BJ (cell line): ENCODE measurements at places on chromosomes 2 and 18. TPM values are rescaled to one million over a fixed set of nuclear protein-coding genes. Genes with fewer than 3 reads are reported as not detected.
A peak's percentile ranks its signal among the peaks of the same experiment; 100 is the strongest.

DNA sequence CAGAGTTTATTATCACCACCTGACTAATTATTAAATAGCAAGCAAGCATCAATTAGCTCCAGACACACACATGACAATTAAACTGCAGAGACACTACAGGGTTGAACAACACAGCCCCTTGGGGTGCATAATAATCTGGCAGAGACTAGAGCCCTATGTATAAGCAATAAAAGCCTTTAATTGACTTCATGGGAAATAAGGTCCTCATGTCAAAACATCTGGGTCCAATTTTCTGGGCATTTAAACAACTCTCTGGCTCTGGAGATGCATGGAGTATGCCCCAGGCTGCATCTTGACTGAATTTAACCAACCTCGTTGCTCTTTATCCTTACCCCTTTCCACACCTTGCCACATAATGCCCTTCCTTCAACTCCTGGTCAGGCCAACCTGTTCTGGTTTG lies 270.7 kb upstream of the THUMPD2 start:
- no peak for DNase-seq

Gene TMEM178A
- polyA plus RNA-seq: 1.9 and 2.0 TPM in 2 replicates

DNA sequence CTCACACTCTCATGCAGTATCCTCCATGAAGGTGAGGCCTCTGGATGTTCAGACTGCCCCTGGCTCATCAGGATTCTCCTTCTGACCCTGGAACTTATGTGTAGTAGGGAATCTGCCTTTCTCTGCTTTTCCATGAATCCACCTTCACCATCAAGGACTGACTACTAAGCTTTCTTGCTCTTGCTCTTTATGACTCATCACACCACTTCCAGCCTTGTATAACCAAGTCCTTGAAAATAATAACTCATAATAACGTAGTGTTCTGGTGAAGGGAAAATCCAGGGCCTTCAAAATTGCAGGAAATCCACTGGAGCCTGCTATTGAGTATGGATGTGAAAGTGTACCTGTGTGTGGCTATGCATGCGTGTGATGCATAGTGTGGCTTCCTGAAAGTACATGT lies 11.3 kb upstream of the KCNS3 start:
- no peak for DNase-seq

Gene RESP18
- not detected in 2 replicates for polyA plus RNA-seq

GRCh38 chr2:202237787-202238233 lies 587 bp downstream of the SUMO1 start:
- no peak for DNase-seq

DNA sequence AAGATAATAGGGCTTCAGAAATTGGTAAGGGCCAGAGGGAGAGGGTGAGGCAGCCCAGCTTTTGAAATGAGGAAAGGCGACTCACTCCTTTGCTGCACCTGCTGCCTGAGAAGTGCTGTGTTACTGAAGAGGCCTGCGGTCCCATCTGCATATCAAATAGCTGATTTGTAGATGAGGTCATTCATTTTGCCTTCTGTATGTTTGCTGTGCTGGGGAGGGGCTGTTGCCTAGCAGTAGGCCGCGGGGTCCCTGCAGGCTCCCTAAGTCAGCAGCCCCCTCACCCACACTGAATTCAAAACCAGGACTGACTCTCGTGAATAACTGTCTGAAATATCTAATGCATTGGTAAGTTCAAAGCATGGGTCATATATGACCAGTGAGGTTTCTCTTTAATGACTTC lies 377.2 kb downstream of the SOX11 start:
- DNase-seq: no peak

DNA sequence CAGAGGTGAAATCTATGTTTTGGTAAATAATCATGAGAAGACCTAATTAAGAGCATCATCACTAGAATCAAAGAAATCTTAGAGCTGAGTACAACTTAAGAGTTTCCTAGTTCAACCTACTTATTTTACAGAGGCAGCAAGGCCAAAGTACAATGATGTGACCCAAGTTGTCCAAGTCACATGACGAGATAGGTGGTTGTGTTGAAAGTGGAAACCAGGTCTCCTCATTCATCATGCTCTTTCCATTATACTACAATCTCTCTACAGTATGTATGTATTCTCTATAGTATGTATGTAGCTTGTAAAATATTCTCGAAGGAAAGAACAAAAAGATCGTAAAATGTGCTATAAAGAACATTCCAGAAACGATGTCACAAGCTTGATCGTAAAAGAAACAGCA lies 895.0 kb upstream of the FSHR start:
- no peak for DNase-seq

Gene BOLA3
- 11.4 and 35.9 TPM in 2 replicates for polyA plus RNA-seq

Gene MROH2A
- not detected in 2 replicates for polyA plus RNA-seq

GRCh38 chr2:204505946-204506345 lies 39.3 kb upstream of the PARD3B start:
- peak; percentile 73 for DNase-seq

- no peak for DNase-seq
These were observed 134.9 kb upstream of the KYNU start for GRCh38 chr2:142742371-142743214.

Gene RAMP1
- 5.7 and 10.8 TPM in 2 replicates for polyA plus RNA-seq

DNA sequence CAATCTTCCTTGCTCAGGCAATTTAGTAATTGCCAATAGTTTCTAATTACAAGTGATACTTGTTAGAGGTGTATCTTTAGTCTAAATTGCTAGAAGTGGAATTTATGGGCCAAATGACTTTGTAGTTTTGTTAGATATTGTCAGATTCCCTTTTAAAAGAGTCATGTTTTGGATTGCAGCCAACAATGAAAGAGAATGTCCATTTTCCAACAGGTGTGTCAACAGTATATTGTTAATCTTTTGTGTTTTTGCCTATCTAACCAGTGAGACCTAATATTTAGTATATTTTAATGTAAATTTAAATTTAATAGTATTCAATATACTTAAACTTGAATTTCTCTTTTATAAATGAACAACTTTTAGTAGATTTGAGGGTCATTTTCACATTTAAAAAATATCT lies 259.4 kb upstream of the ETAA1 start:
- no peak for DNase-seq

Gene SERPINB13
- polyA plus RNA-seq: not detected in 2 replicates

DNA sequence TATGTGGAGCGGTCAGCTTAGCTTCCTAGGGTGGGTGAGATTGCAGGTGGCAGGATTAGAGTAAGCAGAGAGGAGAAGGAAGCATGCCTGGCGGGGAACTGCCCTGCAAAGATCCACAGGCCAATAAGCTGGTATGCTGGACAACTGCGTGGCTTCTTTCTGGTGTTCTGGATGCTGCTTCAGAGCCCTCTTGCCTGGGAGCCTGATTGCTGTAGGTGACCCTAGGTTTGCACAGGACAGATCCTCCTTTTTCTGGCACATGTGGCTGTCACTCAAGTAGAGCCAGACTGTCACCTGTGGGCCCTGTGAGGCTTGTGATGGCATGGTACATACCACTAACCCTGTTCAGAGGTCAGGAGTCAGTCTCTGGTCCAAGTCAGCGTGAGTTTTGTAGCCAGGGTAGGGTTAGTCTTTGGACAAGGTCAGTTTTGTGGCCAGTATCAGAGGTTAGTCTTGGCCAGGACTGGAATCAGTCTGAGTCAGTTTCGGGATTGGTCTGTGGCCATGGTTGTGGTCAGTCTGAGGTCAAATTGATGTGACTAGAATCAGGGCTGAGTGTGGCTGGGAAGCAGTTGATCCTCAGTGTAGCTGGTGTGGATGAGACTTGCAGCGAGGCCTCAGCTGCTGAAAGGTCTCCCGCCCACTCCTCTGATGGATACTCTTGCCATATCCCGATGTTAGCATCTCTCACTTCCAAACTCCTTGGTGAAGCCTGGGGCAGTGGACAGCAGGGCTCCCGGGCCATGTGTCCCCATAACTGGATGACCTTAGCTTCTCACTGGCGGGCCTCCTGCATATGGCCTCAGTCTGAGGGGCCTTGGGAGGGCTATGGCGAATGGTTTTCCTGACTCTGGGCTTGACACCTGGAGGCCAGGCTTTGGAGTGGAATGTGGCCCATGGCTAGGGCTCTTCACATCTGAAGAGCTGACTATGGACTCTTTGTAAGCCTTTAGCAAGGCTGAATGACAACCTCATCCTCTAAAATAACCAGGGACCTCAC lies 260.5 kb downstream of the DYSF start:
- no peak for DNase-seq

- no peak for DNase-seq
These were observed 34.9 kb downstream of the RNU4ATAC start for GRCh38 chr2:121565389-121566250.

Gene ACTG2
- polyA plus RNA-seq: 43.8 and 81.3 TPM in 2 replicates

Gene PLGLB1
- 0.26 and 1.2 TPM in 2 replicates for polyA plus RNA-seq

Gene SCG2
- polyA plus RNA-seq: 0.17 and 0.26 TPM in 2 replicates

DNA sequence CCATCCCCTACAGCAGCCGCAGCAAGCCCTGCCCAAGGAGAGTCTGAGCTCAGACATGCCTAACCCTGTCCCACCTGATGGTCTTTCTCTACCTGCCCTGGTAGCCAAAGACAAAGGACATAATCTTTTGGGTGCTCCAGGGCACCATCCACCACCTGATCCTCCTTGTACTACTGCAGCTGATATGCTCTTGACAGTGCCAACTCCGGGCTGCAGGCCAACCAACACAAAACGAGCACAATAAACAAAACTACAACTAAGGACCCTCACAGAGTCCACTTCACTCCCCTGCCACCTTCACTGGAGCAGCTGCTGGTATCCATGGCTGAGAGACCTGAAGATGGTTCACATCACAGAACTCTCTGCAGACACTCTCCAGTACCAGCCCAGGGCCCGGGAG lies 106.3 kb downstream of the GRB14 start:
- no peak for DNase-seq

GRCh38 chr2:28950941-28951630 lies 30.0 kb upstream of the TOGARAM2 start:
- no peak for DNase-seq

GRCh38 chr2:16260041-16260830 lies 319.9 kb downstream of the MYCN start:
- no peak for DNase-seq

Gene KLHL29
- 8.1 and 10.0 TPM in 2 replicates for polyA plus RNA-seq

- no peak for DNase-seq
These were observed 18.7 kb downstream of the DBI start for GRCh38 chr2:119385466-119385865.

Gene VAMP8
- 0.70 and 2.0 TPM in 2 replicates for polyA plus RNA-seq

DNA sequence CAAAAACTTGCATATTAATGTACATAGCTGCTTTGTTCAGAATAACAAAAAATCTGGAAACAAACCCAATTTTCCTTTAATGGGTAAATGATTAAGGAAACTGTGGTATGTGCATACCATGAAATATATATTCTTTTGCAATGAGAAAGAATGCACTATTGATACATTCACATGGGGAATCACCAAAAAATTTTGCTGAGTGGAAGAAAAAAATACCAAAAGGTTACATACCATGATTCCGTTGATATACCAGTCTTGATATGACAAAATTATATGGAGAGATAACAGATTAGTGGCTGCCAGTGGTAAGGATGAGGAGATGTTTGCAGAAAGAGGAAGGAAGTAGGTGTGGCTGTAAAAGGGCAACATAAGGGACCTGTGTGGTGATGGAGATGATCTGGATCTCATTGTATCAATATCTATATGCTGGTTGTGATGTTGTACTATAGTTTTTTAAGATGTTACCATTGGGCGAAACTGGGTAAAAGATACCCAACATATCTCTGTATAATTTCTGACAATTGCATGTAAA lies 54.6 kb upstream of the BCL2L11 start:
- DNase-seq: no peak

DNA sequence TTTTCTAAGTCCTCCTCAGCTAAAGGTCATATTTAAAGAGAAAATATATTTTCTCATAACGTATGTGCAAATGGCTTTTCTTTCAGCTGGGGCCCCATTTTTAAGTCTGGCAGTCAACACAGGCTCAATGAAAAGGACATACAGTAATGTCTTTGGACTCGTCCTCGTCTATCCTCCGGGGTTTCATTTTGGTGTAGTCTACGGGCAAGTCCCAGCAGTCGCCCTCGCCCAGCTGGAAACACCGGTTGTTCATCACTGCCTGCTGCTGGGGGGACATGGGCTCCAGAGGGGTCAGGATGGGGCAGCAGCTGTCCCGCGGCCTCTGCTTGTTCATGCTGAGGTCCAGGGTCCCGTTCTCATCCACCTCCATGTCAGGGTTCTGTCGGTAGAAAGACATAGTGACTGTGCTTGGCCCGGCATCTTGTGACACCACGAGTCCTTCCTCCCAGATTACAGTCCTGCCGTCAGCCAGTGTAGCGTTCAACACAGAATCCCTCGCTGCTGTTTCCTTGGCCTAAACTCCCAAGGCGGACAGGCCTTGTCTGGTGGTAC lies 144.9 kb upstream of the PXDN start:
- DNase-seq: no peak

Gene G6PC2
- not detected in 2 replicates for polyA plus RNA-seq

DNA sequence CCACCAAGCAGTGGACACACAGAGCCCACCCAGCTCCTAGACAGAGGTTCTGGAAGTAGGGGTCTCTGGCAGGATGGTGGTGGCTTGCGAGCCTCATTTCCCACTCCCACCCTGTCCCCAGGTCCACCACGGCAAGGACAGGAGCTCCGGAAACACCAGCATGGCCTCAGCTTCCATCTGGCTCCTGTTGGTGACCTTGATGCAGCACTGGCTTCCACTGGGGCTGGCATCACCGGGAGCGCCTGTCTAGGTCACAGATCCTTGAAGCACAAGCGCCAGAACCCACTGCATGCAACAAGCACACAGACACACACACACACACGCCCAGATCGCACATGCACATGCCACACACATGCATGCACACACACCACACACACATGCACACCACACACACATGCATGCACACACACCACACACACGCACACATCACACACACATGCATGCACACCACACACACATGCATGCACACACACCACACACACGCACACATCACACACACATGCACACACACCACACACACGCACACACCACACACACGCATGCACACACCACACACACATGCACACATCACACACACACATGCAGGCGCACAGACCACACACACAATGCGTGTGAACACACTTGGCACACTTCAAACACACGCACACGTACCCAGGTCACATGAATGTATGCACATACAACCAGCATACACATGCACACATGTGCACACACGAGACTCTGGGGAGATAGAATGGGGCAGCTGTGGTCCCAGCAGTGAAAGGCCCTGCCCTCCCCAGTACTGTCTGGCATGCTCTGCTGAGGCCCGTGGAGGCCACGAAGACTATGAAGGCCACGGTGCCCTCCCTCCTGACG lies 63.7 kb downstream of the TWIST2 start:
- no peak for DNase-seq

GRCh38 chr2:167748536-167748935 lies 498.9 kb downstream of the STK39 start:
- DNase-seq: no peak

DNA sequence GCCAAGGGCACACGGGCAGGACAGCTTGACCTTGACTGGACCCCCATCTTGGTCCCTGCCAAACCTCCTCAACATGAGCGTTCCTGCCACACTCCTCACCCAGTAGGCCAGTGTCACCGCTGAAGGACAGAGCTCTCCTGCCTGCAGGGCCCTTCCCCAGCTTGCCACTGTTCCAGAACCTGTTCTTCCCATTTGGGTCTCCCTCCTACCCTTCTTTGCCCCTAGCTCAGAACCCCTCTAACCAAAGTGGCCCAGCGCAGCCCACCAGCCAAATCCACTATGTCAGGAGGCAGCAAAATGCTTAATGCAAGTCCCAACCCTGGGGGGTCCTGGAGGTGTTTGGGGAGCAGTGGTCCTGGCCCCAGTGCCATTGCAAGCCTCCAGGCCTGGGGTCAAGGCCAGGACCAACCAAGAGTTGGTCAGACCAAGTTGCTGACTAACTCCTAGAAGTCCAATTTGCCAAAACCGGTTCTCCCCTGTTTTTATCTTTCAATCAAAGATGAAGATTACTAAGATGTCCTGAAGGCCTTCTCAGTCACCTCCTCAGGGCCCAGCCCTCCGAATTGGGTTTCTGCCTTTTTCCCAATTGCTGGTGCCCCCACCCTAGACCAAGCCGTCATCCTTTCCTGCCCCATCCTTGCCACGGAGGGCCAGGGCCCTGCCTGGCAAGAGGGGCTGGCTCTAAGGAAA lies 4.5 kb upstream of the ASPRV1 start:
- DNase-seq: no peak
